HS-5 (cell line): ENCODE measurements at places on chromosomes 13 and 19.

DNA sequence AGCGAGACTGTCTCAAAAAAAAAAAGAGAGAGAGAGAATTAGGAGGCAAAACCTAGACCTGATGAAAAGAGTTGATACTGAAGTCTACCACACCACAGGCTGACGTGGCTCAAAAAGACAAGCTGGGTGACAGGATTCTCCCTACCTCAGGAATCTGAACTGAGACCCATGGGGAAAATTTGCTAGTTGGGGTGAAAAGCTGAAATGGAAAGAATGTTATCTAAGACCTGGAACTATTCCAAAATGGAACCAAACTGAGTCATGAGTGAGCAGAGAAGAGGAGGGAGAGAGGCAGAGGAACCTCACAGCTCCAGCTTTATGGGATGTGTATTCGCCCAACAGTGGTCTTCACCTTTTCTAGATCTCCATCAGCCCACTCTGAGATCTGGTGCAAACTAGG, 11.7 kb downstream of the SMG9 start:
- DNase-seq = no peak

- no peak for DNase-seq
Observed at GRCh38 chr19:14102756-14103155, 12.2 kb upstream of the SAMD1 start.

GRCh38 chr13:49278211-49278610, 30.5 kb downstream of the CDADC1 start:
- DNase-seq = no peak

DNA sequence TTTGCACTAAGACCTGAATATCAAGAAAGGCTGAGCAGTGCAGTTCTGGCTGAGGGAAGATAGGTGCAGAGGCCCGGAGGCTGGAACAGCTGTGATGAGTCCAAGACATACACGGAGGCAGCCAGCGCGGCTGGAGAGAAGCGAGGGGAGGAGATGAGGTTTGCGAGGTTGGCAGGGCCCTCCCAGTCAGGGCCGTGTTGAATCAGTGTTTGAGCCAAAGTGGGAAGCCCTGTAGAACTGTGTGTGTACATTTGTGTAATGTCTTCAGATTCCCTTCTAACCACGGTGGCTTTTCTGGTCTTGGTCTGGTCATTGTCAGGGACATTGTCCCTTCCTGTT, 34.9 kb downstream of the PAK4 start:
- DNase-seq = no peak

DNA sequence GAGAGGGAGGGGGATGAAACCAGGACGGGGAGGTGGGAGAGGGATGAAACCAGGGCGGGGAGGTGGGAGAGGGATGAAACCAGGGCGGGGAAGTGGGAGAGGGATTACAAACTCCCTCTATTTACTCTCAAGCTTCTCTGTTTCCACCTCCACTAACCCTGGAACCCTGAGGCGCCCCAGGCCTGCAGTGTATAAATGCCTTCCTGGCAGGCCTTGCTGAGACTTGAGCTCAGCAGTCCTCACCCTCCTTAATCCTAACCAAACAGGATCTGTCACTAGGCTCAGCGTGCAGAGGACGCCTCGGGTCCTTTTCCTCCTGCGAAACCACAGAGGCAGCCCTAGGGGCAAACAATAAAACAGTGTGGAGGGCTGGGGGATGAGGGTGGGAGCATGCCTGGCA, 32.1 kb upstream of the OR1M1 start:
- DNase-seq = no peak

DNA sequence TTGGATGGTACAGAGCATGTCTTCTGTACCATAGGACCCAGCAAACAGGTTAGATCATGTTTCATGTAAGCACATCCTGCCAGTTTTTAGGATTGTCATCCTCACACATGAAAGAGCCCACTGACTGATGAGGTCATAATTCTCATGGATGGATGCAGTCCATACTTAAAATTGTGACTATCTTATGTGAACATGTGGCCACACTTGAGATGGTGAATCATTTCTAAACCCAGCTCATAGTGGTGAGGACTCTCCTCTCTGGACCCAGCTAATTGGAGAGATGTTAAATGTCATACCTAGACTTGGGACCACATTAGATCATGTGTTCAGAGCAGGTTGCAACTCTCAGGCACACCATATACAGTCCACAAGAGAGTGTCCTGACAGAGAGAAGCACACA, 24.8 kb upstream of the ZNF254 start:
- no peak for DNase-seq

DNA sequence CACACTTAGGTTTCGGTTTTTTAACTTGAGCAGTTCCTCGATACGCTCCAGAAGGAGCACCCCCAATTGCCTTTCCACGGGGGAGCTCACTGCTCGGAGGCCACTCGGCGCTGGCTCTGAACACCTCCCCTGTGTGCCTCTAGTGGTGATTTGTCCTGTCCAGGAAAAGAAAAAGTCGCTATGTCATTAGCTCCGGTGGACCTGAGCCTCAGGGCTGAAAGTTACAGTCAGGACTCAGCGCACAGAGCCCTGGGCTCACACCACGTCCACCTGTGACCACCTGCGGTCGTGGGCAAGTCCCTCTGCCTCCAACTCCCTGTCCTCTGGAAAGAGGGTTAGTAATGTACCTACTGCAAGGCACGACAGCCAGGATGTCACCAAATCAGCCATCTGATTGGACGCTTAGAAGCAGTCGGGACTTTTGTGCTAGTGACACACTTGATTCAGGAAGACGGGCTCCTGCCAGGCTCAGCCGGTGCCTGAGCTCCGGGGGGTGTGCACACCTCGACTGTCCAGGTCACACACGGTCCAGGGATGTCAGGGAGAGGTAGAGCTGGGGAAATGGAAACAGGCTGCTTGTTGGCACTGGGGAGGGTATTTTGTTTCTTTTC, 3.9 kb upstream of the TMPRSS9 start:
- DNase-seq = no peak

GRCh38 chr19:17527326-17527725, 15.9 kb downstream of the PGLS start:
- DNase-seq = no peak

DNA sequence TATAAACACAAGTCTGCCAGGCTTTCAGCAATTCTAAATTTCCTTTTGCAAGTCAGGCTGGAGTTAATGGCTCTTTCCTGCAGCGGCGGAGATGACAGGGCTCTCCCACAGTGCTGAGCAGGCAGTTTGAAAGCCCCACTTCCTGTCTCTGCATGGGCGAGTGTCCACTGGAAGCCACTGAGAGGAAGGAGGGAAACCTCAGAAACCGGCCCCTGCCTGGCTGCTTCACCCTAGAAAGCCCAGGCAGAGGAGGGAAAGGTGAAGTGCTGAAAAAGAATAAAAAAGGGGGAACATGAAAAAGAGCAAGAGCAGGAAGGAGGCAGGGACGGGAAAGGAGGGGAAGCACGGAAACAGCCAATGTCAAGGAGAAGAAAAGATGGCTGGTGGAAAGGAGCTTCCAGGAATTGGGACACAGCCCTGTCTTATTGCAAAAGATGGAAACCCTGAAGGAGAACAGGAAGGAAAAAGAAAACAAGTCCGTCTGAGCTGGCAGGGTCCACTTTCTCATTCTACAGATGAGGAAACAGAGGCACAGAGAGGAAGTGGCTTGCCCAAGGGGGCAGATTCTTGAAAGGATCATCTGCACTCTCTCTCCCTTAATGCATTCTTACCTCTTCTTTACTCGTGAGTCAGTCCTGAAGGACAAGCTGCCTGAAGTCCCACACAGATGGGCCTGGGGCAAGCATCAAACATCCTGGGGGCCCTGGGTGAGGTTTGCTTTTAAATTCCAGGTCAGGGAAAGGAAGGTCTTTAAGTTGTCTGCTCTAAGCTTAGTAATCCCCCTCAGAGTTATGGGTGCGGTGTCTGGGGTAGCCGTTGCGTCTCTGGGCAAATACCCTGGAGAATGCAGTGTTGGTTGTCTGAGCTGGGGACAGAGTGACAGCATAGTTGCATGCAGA, 38.8 kb upstream of the ALOX5AP start:
- no peak for DNase-seq

GRCh38 chr19:54233941-54234340, 8.6 kb downstream of the LILRA6 start:
- no peak for DNase-seq
